ENCODE measurements at places on chromosomes 7 and 10. TPM values are rescaled to one million over a fixed set of nuclear protein-coding genes. Genes with fewer than 3 reads are reported as not detected.

- no peak within 1 kb of the TSS for H3K27ac ChIP-seq
- H3K4me3 ChIP-seq = no peak within 1 kb of the TSS
- H3K4me1 ChIP-seq = no peaks in the 10 kb centered on the region
- no peak for DNase-seq
- H3K36me3 ChIP-seq = no peaks in the 10 kb centered on the region
- H3K27me3 ChIP-seq = peaks cover 69% of the 10 kb centered on the region
Measured at GRCh38 chr10:97185326-97186058, at the start of gene SLIT1. Gene SLIT1 (minus strand): TSS chr10:97185959. CDS start chr10:97185674, 285 bp downstream.

- H3K4me1 ChIP-seq = peaks cover 3% of the 10 kb centered on the region
- no peak for DNase-seq
- H3K4me3 ChIP-seq = no peak overlapping the region
- H3K36me3 ChIP-seq = no peaks in the 10 kb centered on the region
- no peaks in the 10 kb centered on the region for H3K27me3 ChIP-seq
Measured at GRCh38 chr7:7736671-7737070, 18.3 kb upstream of the RPA3 start.

COL17A1 gene
- 43.4 TPM for total RNA-seq

DNA sequence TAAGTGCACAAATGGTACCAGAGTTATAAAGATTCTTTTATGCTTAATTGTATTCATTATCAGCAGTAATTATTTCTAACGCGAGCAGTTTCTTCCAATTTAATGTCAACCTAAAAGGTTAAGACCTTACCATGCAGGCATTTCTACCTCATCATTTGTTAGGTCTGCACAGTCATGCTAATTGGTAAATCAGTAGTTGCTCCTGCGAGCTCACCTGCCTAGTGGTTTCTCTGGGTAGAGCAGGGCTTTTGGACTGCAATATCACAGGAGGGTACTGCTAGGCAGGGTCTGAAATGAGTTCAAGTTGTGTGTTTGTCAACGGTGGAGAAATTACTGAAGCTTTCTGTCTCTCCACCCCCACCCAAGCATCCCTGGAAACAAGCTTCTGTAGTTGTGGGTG lies 558.5 kb upstream of the MGMT start:
- no peak overlapping the region for H3K4me3 ChIP-seq
- H3K36me3 ChIP-seq = no peaks in the 10 kb centered on the region
- no peaks in the 10 kb centered on the region for H3K27me3 ChIP-seq
- DNase-seq = no peak

- DNase-seq = peak; percentile 79
- H3K4me1 ChIP-seq = peaks cover 59% of the 10 kb centered on the region
- no peaks in the 10 kb centered on the region for H3K27me3 ChIP-seq
- no peaks in the 10 kb centered on the region for H3K36me3 ChIP-seq
Measured at GRCh38 chr10:45464958-45465567, 91.0 kb downstream of the ALOX5 start.

PIK3CG gene
- 6.2 TPM for total RNA-seq

Measured in left lung (tissue), 14 donors.